Epithelial cell of proximal tubule (primary cell): ENCODE measurements at places on chromosomes 7 and 10.

DNA sequence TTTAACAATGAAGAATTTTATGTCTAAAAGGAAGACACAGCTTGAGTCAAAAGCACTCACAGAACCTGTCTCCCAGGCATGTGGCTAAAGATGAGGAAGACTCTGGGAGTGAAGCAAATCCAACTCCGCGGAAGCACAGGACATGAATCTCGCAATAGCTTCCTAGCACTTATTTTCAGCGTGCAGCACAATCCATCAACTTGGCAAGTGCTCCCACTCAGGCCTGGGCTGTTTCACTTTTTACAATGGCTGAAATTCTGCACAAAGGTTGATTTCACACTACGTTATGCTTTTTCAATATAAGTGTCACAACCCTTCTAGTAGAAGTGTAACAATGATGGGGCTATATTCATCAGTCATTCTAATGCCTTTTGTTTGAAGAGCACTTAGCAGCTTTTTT is 180.2 kb downstream of the XPNPEP1 start:
- DNase-seq: no peak

- DNase-seq: peak; percentile 50
These were observed 37.4 kb downstream of the DNAJC9 start for GRCh38 chr10:73209705-73210104.

- no peak for DNase-seq
These were observed 7.1 kb downstream of the MICALL2 start for GRCh38 chr7:1452205-1452604.

DNA sequence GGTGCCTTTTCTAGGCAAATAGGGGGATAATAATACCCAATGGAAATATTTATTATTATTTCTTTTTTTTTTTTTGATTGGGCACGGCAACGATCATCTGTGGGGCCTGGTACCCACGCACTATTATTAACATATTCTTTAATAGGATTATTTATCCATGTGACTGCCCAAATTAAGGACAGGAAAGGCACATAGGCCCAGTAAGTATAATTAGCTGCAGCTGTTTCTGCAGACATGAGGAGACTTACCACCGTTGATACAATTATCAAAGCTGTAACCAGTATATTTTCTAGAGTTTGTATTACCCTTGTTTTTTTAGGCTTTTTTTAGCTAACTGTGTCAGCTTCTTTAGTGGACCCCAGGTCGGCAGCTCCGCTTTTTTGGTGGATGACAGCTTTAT is 25.2 kb upstream of the GUSB start:
- no peak for DNase-seq

DNA sequence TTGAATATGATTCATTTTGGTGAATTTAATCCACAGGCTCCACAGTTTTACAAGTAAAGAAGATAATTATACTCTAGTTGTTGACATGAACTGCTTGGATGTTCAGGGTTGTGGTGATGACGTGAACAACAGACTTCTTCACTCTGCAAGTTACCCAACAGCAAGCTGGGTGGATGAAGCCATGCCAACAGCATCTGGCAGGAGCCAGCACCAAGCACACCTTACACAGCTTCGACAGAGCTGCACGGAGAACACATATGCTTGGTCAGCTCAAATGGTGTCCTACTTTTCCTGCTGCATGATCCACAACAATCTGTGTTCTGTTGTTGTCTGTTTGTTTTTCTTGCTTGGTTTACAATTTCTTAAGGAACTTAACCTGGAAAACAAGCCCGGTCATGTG is 9.8 kb downstream of the NOD1 start:
- no peak for DNase-seq

DNA sequence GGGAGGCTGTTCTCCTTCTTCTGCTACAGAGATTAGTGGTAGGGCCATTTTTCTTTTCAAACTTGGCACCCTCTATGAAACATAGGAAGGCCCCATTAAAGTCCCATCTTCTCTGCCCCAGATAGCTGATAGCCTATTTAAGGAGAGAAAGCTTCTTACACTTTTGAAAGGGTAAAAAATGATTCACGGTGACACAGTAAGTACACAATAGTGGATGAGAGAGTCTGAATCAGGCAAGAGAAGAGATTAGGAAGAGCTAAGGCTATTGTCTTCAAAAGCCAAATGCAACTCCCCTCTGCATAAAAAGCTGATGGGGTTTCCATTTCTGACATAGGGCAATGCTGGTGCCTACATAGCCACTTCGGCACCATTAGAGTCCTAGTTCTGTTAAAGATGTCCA is 3.6 kb downstream of the INA start:
- no peak for DNase-seq

GRCh38 chr10:42781893-42782445 is 626 bp upstream of the BMS1 start:
- DNase-seq: no peak

DNA sequence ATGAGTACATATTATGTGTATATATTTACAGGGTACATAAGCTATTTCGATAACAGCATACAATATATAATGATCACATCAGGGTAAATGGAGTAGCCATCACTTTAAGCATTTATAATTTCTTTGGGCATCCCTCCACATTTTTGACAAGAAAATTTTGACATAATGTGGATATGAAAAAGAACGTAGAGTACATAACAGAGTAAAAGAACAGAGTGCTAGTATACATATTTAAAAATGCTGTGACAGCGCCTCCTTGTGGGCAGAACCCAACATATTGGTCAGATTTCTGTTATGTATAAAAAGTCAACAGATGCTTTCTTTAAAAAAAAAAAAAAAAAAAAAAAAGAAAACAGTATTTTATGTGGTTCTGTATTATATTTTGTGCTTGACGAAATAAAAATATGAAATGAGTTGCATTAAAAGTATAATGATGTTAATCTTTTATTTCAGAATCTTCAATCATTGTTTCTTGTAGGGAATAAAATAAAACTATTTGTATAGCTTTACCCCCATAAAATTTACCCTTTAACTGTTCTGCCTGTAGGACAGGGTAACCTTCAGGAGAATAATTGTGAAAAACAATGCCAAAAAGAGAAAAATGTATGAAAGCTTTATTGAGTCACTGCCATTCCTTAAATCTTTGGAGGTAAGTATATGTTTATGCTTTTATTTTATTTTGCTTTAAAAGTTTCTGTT is 18.3 kb upstream of the HBP1 start:
- no peak for DNase-seq

GRCh38 chr10:30357075-30357801 is 8.2 kb upstream of the MTPAP start:
- DNase-seq: no peak

GRCh38 chr10:120260456-120260855 is 196.6 kb upstream of the PLPP4 start:
- no peak for DNase-seq

DNA sequence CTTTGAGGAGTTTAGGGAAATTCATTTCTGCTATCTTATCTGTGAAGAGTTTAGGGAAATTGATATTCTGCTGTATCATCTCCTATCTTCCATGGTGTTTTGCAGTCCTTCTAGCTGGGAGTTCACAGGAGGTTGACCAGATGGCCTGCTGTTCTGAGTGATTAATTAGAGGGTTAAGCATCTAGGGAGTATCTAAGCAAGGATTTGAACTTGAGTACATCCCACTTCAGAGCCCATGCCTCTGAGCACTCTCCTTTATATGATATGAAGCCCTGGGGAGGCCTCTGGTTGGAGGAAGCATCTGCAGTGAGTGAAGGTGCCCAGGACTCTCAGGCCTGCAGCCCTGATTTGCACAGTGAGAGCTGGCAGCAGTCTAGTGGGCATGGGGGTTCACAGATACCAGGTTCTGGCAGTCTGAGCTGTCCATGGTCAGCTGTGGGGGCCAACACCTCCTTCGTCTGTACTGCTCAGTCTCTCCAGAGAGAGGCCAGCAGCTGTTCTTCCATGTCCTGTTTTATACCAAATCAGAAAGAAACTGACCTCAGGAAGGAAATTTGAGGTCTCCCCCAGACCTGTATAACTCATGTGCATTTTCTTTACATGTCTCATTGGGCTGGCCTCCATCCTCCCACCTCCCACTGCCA is 156.9 kb downstream of the PLCE1 start:
- DNase-seq: no peak

- no peak for DNase-seq
These were observed 479.1 kb upstream of the FOXK1 start for GRCh38 chr7:4202954-4203353.

GRCh38 chr7:69256634-69257081 is 341.6 kb upstream of the AUTS2 start:
- no peak for DNase-seq

DNA sequence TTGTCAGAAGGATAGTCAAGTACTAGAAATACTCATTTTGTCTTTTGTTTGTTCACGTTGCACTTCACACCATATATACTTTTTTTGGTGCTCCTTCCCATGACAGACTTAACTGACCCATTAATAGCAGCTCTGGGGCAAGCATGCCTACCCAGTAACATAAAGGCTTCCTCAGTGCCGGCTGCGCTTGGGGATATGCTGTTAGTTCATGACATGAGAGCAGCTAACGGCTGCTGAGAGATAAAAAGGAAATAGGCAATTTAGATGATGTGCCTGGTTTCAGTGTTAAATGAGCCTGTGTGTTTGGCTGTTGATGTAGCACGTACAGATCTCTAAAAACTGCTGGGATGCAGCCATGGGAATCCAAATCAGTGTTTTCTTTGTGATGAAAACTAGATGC is 86.4 kb downstream of the TAX1BP1 start:
- DNase-seq: no peak

- no peak for DNase-seq
These were observed 356.6 kb upstream of the ZMIZ1 start for GRCh38 chr10:78712147-78712546.

- DNase-seq: no peak
These were observed 110.5 kb upstream of the HABP2 start for GRCh38 chr10:113442336-113442735.

GRCh38 chr10:124271676-124272075 is 147.0 kb downstream of the OAT start:
- DNase-seq: no peak

- no peak for DNase-seq
These were observed 42.0 kb upstream of the ADGRA1 start for GRCh38 chr10:133045556-133046389.

GRCh38 chr7:36191292-36191920 is 38.4 kb downstream of the EEPD1 start:
- no peak for DNase-seq

DNA sequence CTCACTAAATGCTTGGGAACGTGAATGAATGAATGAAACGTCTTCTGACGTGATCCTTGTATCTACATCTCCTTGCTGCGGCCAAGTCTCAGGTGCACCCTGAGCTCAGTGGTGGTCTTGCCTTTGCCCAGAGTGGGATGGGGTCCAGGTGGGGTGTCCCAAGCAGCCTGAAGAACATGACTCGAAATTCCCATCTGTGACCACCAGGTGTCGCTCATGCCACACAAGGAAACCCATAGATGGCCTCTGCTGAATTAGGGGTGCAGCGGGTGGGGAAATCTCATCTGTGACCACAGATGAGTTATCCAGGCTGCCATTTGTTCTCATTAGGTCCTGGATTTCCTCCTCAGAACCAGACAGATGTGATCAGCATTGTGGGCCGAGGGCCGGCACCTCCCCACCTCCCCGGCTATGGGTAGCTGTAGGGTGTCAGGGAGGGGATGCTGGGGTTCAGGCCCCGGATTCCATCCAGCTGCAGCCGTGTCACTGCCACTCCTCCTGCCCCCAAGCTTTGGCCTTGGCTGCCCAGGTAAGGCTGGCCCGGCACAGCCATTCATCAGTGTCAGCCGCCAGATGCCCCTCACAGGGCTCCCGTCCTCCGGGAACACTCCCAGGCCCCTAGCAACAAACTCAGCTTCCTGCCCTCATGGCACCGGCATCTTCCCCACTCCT is 21.0 kb upstream of the GNA12 start:
- DNase-seq: no peak

DNA sequence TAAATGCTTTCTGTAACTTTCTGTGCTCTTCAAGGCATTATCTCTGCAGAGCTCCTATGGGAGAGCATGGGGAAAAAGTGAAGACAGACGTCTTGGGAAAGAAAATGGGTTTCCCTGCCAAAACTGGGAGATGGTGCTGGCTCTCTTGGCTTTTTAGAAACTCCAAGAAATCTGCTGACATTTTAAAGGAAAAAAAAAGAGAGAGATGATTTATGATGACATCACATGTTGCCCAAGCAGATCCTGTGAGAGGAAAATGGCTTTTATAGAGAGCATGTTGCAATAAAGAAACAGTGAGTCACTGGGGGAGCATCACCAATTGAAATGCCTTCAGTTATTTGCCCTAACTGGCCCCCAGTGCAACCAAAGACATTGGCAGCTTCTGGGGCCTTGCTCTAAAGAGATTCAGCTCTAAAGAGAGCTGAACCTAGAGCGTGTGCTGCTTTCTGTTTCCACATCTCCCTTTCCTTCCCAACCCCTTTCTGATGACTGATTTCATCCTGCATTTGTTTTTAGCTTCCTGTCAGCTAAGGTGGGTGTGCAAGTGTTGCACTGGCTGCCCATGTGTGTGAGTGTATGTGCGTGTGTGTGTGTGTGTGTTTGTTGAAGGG is 37.7 kb downstream of the LRMDA start:
- DNase-seq: peak; percentile 67

DNA sequence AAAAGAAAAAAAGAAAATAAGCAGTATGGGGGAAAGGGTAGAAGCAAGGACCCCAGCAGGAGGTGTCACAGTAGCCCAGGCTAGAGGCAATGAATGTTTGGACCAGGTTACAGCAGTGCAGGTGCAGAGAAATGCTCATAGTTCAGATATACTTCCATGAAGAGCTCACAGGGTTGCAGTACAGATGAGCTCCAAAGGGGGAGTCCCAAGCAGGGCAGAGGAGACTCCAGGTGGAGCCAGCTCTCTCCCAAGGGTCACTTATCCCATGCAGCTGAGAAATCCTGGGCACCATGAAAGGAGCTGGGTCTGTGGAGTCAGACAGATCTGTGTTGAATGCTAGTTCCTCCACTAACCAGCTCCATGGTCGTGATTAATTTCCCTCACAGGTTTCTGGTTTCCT is 174.9 kb downstream of the C7orf25 start:
- no peak for DNase-seq

- DNase-seq: no peak
These were observed 128.8 kb downstream of the LCOR start for GRCh38 chr10:96960872-96961271.

- no peak for DNase-seq
These were observed 89.2 kb downstream of the MACC1 start for GRCh38 chr7:20128001-20128400.

- DNase-seq: no peak
These were observed 261.5 kb upstream of the SORCS1 start for GRCh38 chr10:107425931-107426553.

DNA sequence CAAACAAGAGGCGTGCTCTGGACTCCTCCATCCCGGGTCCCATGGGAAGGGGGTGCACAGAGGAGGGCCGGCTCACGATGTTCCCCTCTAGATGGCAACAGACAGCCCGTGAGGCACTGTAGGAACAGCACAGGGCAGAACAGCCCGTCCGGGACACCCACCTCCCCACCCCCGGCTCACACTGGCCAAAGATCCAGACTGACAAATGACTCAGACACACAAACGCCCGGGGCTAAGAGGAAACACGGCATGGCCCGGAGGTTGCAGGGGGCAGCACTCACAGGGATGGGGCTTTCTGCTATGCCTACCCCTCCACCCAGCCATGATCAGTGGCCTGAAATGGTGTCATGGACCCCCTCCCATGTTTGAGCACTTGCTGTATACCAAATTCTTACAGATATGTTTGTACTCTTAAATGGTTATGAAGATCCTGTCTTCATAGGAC is 4.9 kb upstream of the ELN start:
- DNase-seq: no peak

- DNase-seq: no peak
These were observed 590.0 kb upstream of the MKI67 start for GRCh38 chr10:128716181-128716580.
